ENCODE measurements at places on chromosomes 2 and 18. TPM values are rescaled to one million over a fixed set of nuclear protein-coding genes. Genes with fewer than 3 reads are reported as not detected.

BMP10 gene
- not detected for total RNA-seq

C2orf78 gene
- total RNA-seq = not detected

HOXD4 gene
- total RNA-seq = 2.1 TPM

KIF1A gene
- not detected for total RNA-seq

UNC80 gene
- not detected for total RNA-seq

SLC11A1 gene
- total RNA-seq = 0.13 TPM

PROC gene
- total RNA-seq = not detected

Measured in bladder microvascular endothelial cell (primary cell).